ENCODE measurements at places on chromosomes 16 and 17. TPM values are rescaled to one million over a fixed set of nuclear protein-coding genes. Genes with fewer than 3 reads are reported as not detected.

TBC1D3L gene
- 27.9 TPM for total RNA-seq

GRAPL gene
- total RNA-seq: 0.78 TPM

STX1B gene
- total RNA-seq: not detected

- H3K36me3 ChIP-seq: no peaks in the 10 kb centered on the region
- H3K4me3 ChIP-seq: no peak overlapping the region
- peaks cover 9% of the 10 kb centered on the region for H3K27me3 ChIP-seq
- peaks cover 18% of the 10 kb centered on the region for H3K4me1 ChIP-seq
- DNase-seq: peak; percentile 78
Observed at GRCh38 chr17:49217651-49218413, 7.3 kb downstream of the ABI3 start.

TNK1 gene
- 2.9 TPM for total RNA-seq

DNA sequence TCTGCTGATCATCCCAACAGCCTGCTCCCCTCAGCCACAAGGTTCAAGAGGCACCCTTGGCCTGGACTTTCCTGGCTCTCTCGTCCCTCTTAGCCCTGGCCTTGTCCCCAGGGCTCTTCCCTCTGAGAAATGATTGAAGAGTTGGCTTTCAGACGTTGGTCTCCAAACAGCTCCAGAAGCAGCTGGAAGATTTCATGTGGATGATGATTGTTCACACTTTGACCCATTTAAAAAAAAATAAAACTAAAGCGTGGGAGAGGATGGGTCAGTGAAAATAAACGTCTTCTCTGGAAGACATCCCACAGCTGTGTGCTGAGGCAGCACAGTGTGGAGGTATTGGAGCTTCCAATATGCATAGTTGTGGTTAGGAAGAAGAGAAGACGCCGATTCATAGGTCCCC is 54.7 kb upstream of the CDH11 start:
- H3K36me3 ChIP-seq: no peaks in the 10 kb centered on the region
- no peaks in the 10 kb centered on the region for H3K4me1 ChIP-seq
- no peak overlapping the region for H3K4me3 ChIP-seq
- no peaks in the 10 kb centered on the region for H3K27me3 ChIP-seq

MT4 gene
- total RNA-seq: not detected

DNA sequence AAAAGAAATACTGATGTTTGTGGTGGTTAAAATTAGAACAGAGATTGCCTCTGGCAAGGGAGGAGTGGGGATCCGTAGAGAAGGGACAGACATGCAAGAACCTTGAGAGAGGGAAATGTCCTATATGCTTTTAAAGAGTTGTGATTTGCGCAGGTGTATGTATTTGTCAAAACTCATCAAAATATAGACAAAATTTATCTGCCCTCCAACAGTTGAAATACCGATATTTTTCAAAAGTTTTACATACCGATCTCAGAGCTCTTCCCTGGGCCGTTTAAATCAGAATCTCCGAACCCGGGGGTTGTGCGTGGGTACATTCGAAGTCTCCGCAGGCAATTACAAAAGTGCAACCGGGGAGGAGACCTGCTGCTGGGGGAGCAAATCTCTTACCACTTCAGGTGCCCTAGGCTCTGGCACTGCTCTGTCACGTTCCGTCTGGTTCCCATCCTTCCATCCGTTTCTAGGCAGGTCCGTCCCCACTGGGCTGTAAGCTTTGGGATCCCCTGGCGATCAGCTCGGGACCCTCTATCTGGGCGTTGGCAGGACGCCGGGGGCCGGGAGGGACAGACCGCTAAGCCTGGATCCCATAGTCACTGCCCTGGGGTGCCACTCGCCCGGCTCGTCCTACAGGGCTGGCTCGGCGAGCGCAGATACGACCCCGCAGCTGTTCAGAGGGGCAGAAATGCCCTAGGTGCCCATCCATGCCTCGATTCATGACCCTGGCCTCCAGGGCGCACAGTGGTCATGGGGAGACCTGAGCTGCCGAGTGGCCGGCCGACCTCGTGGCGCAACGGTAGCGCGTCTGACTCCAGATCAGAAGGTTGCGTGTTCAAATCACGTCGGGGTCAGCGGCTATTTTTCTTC is 4.2 kb downstream of the BORCS6 start:
- H3K4me1 ChIP-seq: peaks cover 25% of the 10 kb centered on the region
- H3K27me3 ChIP-seq: no peaks in the 10 kb centered on the region
- H3K36me3 ChIP-seq: no peaks in the 10 kb centered on the region
- DNase-seq: peak; percentile 92
- peak overlapping the region; percentile 94 for H3K27ac ChIP-seq

DNA sequence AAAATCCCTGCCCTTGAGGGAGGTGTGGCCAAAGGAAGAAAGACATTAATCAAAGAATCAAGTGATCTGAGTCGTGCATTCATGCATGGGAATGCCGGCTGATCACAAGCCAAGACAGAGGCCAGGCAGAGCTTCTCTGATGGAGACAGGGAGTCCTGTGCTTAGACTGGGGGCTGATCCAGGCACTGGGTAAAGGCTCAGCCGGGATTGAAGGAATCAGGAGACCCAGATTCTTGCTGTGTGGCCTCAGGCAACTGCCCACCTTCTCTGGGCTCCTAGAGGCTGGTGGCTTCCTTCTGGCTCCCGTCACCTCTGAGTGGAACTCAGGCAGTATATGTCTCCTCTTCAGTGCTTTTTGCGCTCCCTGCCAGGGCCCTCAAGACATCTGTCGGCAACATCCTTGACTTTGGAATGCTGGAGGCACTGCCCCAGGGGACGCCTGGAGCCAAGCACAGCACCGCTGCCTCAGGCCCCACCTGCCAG is 17.7 kb downstream of the RAI1 start:
- peak overlapping the region; percentile 98 for H3K27ac ChIP-seq
- no peaks in the 10 kb centered on the region for H3K27me3 ChIP-seq

GRCh38 chr16:64983963-64984362 is 137.9 kb downstream of the CDH11 start:
- H3K27me3 ChIP-seq: no peaks in the 10 kb centered on the region
- no peak overlapping the region for H3K4me3 ChIP-seq
- no peak overlapping the region for H3K27ac ChIP-seq
- no peaks in the 10 kb centered on the region for H3K36me3 ChIP-seq
- H3K4me1 ChIP-seq: no peaks in the 10 kb centered on the region

GRCh38 chr17:28950752-28951427 is 428 bp downstream of the PHF12 start:
- no peak for DNase-seq
- H3K27ac ChIP-seq: peak overlapping the region; percentile 98
- no peaks in the 10 kb centered on the region for H3K36me3 ChIP-seq
- H3K4me3 ChIP-seq: peak overlapping the region; percentile 53
- H3K27me3 ChIP-seq: no peaks in the 10 kb centered on the region

ZNF764 gene
- 15.0 TPM for total RNA-seq

- no peak overlapping the region for H3K4me3 ChIP-seq
- peaks cover 32% of the 10 kb centered on the region for H3K4me1 ChIP-seq
Observed at GRCh38 chr17:67208232-67208631, 36.8 kb downstream of the HELZ start.

GRCh38 chr16:54327609-54328008 is 41.0 kb upstream of the IRX3 start:
- H3K36me3 ChIP-seq: no peaks in the 10 kb centered on the region
- H3K27ac ChIP-seq: no peak overlapping the region
- peaks cover 2% of the 10 kb centered on the region for H3K27me3 ChIP-seq
- H3K4me1 ChIP-seq: no peaks in the 10 kb centered on the region
- DNase-seq: no peak

DNA sequence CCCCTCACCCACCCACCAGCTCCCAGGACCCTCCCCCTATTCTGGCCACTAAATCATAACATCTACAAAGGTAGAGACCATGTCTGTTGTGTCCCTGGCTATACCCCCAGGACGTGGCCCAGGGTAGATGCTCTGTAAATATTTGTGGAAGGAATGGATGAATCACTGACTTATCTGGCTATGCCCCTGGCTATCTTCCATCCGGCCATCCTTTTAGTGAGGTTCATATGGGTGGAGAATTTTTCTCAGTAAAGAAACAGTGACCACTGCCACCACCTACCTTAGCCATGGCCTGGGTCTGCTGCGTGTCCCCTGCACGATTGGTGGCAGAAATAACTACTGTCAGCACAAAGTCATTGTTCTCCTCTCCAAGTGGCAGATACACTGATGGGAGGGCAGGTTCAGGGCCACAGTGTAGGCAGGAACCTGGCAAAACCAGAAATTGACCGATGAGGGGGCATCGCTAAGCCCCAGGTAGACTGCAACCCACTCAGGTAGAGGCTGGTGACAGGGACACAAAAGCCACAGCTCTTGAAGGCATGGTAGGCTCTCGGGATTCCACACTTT is 63.1 kb upstream of the BCO1 start:
- no peaks in the 10 kb centered on the region for H3K4me1 ChIP-seq
- peak; percentile 27 for DNase-seq
- no peak overlapping the region for H3K4me3 ChIP-seq
- H3K36me3 ChIP-seq: no peaks in the 10 kb centered on the region
- no peaks in the 10 kb centered on the region for H3K27me3 ChIP-seq

- H3K27me3 ChIP-seq: no peaks in the 10 kb centered on the region
- H3K4me3 ChIP-seq: no peak overlapping the region
- H3K27ac ChIP-seq: peak overlapping the region; percentile 59
- no peaks in the 10 kb centered on the region for H3K36me3 ChIP-seq
- DNase-seq: no peak
- H3K4me1 ChIP-seq: peaks cover 29% of the 10 kb centered on the region
Observed at GRCh38 chr16:14125000-14125681, 54.0 kb downstream of the MRTFB start.

GRCh38 chr16:21281698-21282389 is 3.8 kb upstream of the CRYM start:
- H3K27ac ChIP-seq: no peak overlapping the region
- peaks cover 14% of the 10 kb centered on the region for H3K4me1 ChIP-seq
- no peak overlapping the region for H3K4me3 ChIP-seq
- DNase-seq: no peak
- peaks cover 45% of the 10 kb centered on the region for H3K27me3 ChIP-seq

WNK4 gene
- total RNA-seq: not detected

RASL10B gene
- total RNA-seq: 4.6 TPM

TAC4 gene
- not detected for total RNA-seq

GRCh38 chr16:3121851-3122467 is 9.6 kb downstream of the ZNF205 start:
- no peak overlapping the region for H3K27ac ChIP-seq
- no peaks in the 10 kb centered on the region for H3K27me3 ChIP-seq
- DNase-seq: no peak

DNA sequence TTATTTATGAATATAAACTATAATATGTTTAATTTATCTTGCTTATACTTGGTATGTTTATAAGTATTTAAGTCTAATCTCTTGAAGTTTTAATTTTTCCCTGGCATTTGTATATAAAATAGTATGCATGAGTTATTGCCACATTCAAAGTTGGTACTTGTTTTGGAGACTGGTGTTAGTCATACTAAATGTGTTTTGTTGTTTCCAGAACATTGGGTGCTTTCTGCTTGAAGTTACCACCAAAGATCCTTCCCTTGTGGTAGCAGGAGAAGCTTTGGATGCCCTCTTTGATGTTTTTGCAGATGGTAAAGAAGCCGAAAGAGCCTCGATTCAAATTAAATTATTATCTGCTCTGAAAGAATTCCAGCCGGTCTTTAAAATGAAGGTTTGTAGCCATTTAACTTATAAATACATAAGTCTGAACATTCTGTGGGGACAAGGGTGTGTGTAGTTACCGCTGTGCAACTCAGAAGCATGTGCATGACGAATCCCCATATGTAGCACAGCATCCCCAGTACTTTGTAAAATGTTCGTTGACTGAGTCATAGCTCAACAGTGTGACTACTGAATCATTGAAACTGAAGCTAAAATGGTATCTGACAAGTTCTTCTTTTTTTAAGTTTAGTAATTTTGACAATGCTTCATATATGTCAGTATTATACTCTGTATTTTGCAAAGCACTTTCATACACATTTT is 36.4 kb downstream of the HEATR3 start:
- H3K4me3 ChIP-seq: no peak overlapping the region
- no peak overlapping the region for H3K27ac ChIP-seq
- H3K27me3 ChIP-seq: no peaks in the 10 kb centered on the region
- H3K36me3 ChIP-seq: no peaks in the 10 kb centered on the region

DNA sequence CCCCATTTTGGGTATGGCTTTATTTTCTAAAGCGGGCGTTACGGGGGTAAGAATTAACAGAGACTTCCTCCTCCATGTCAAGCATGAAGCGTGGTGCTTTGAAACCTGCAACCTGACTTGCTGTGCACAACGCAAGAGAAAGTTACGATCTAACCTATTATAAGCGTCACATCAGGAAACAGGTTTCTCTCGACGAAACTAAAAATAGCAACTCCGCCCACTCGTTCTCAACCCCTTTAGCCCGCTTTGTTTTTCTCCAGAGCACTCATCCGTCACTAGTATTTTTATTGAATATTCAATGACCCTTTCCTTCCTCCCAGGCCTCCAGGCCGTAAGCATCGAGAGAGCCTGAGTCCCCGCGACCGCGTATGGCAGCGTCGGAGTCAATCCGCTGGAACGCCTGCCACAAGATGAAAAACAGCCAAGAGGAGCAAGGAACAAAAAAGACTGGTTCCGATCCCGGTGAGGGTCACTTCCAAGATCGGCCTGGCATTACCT is 555 bp downstream of the NUP88 start:
- H3K36me3 ChIP-seq: no peaks in the 10 kb centered on the region
- DNase-seq: peak; percentile 33
- peak overlapping the region; percentile 84 for H3K27ac ChIP-seq
- no peaks in the 10 kb centered on the region for H3K27me3 ChIP-seq
- H3K4me1 ChIP-seq: peaks cover 21% of the 10 kb centered on the region
- peak overlapping the region; percentile 87 for H3K4me3 ChIP-seq

GRCh38 chr17:14157822-14158221 is 78.8 kb downstream of the CDRT15 start:
- no peaks in the 10 kb centered on the region for H3K4me1 ChIP-seq
- H3K27ac ChIP-seq: no peak overlapping the region
- H3K27me3 ChIP-seq: no peaks in the 10 kb centered on the region
- H3K4me3 ChIP-seq: no peak overlapping the region
- no peaks in the 10 kb centered on the region for H3K36me3 ChIP-seq

All from adrenal gland (tissue), 19 donors.